Adipose tissue (tissue), 3 donors: ENCODE measurements at places on chromosomes 13 and 19. TPM values are rescaled to one million over a fixed set of nuclear protein-coding genes. Genes with fewer than 3 reads are reported as not detected.

KLK15 gene
- not detected for polyA plus RNA-seq

ZNF570 gene
- polyA plus RNA-seq = 1.9 TPM

ANGPTL4 gene
- 297 TPM for polyA plus RNA-seq

NXNL1 gene
- polyA plus RNA-seq = 1.6 TPM

FPR1 gene
- polyA plus RNA-seq = 59.0 TPM

ZNF726 gene
- polyA plus RNA-seq = 1.1 TPM

SLC7A9 gene
- 0.15 TPM for polyA plus RNA-seq

APOC1 gene
- polyA plus RNA-seq = 33.9 TPM

CHMP2A gene
- polyA plus RNA-seq = 96.8 TPM

APOE gene
- 1,060 TPM for polyA plus RNA-seq

ZNF581 gene
- 18.1 TPM for polyA plus RNA-seq

PSG6 gene
- not detected for polyA plus RNA-seq

ZNF681 gene
- polyA plus RNA-seq = 0.15 TPM

CGB8 gene
- not detected for polyA plus RNA-seq

LMTK3 gene
- polyA plus RNA-seq = 1.6 TPM

CBLC gene
- polyA plus RNA-seq = 11.1 TPM

RAB3A gene
- polyA plus RNA-seq = 1.5 TPM

PRTN3 gene
- polyA plus RNA-seq = 0.07 TPM

TBXA2R gene
- polyA plus RNA-seq = 0.56 TPM

PLVAP gene
- 247 TPM for polyA plus RNA-seq

BRME1 gene
- polyA plus RNA-seq = 2.9 TPM

TIMM50 gene
- polyA plus RNA-seq = 63.0 TPM

BORCS8 gene
- 12.4 TPM for polyA plus RNA-seq

ERICH6B gene
- not detected for polyA plus RNA-seq

SERPINE3 gene
- not detected for polyA plus RNA-seq

RNF225 gene
- polyA plus RNA-seq = not detected

NAPSA gene
- 1.4 TPM for polyA plus RNA-seq

ZNF799 gene
- 2.5 TPM for polyA plus RNA-seq

ZNF527 gene
- polyA plus RNA-seq = 2.4 TPM

ZNF552 gene
- 3.4 TPM for polyA plus RNA-seq

SYDE1 gene
- 16.2 TPM for polyA plus RNA-seq

LRG1 gene
- 18.6 TPM for polyA plus RNA-seq

LILRB5 gene
- polyA plus RNA-seq = 1.4 TPM

C19orf67 gene
- not detected for polyA plus RNA-seq

FAM83E gene
- 4.2 TPM for polyA plus RNA-seq

PRODH2 gene
- polyA plus RNA-seq = 2.2 TPM

LILRA6 gene
- polyA plus RNA-seq = 0.72 TPM
